Skeletal muscle cell (primary cell): ENCODE measurements at places on chromosomes 12 and 14.

DNA sequence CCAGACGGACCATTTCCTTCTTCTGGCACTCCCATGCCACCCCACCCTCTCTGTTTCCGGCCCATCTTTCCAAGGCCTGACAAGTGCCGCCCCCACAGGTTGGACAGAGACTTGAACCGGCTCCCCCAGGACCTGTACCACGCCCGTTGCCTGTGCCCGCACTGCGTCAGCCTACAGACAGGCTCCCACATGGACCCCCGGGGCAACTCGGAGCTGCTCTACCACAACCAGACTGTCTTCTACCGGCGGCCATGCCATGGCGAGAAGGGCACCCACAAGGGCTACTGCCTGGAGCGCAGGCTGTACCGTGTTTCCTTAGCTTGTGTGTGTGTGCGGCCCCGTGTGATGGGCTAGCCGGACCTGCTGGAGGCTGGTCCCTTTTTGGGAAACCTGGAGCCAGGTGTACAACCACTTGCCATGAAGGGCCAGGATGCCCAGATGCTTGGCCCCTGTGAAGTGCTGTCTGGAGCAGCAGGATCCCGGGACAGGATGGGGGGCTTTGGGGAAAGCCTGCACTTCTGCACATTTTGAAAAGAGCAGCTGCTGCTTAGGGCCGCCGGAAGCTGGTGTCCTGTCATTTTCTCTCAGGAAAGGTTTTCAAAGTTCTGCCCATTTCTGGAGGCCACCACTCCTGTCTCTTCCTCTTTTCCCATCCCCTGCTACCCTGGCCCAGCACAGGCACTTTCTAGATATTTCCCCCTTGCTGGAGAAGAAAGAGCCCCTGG, 1.2 kb upstream of the CMTM5 start:
- DNase-seq, result no peak

GRCh38 chr12:113180333-113180732, 4.9 kb downstream of the DDX54 start:
- no peak for DNase-seq

DNA sequence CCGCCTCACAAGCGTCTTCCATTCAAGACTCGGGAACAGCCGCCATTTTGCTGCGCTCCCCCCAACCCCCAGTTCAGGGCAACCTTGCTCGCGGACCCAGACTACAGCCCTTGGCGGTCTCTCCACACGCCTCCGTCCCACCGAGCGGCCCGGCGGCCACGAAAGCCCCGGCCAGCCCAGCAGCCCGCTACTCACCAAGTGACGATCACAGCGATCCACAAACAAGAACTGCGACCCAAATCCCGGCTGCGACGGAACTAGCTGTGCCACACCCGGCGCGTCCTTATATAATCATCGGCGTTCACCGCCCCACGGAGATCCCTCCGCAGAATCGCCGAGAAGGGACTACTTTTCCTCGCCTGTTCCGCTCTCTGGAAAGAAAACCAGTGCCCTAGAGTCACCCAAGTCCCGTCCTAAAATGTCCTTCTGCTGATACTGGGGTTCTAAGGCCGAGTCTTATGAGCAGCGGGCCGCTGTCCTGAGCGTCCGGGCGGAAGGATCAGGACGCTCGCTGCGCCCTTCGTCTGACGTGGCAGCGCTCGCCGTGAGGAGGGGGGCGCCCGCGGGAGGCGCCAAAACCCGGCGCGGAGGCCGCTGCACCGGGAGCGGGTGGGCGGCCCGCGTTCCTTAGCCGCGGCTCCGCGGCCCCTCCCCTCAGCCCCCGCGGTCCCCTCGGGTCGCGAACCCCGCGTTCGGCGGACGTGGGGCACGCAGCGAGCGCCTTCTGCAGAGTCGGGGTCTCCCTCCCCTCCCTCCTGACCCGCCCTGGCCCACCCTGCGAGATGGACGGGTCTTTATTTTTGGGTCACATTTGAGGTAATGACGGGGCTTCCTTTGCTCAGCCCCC, at the start of gene UBC:
Gene UBC, minus strand, starts transcription at position 259 of the 847 bp plus-strand sequence. CDS start 879 bp downstream, outside the sequence.
- peak; percentile 83 for DNase-seq

DNA sequence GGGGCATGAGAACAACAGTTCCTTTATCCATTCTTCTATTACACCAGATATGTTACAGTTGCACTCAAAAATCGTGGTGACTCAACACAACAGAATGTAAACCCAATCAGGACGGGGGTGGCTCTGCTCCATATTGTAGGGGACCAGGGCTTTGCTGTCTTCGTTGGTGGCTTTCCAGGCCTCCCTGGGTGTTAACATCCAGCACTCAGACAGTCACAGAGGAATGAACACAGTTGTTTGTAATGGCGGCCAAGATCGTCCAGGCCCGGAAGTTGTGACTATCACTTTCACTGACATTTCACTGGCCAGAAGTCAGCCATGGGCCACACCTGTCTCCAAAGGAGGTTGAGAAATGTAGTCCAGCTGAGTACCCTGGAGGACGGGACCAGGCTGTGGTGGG, 204.1 kb downstream of the CACNA1C start:
- no peak for DNase-seq

- peak; percentile 42 for DNase-seq
Measured at GRCh38 chr14:58560208-58560607, 77.6 kb upstream of the DACT1 start.

DNA sequence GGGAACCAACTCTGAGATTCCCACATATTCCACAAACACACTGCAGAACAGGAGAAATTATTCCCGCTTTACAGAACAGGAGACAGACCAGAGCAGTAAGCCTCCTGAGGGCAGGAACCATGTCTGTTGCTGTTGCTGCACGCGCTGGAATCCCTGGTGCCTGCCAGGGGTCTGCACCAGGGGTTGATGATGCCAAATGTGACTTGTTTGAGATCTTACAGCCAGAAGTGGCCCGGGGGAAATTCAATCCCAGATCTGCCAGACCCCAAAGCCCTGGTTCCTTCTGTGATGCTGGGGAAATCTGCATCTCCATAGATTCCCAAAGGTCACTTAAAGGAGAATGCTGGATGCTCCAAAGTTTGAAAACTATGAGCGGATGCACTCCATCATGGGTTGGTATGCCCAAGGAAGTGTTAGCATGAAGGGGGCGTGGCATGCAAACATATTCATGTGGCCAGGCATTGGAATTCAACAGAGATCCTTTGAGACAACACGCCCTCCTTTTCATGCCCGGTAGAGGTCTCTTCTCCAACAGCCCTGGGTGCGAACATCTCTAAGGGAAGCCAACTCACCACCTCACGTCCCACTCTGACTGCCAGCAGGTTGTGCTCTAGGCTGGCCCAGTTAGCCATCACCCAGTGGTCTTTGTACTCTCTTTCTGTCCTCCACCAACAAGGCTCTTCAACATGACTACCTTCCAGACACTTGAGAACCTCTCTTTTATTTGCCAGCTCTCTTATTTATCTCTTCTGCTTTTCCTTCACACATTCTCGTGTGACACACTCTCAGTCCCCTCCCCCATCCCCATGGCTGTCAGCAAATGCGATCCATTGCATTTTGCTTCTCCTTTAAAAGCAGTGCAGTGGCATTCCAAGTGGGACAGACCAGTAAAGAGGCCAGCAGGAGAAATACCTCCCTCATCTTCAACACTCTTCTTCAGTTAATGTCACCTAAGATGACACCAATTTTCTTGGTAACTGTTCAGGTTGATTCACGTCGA, 131.3 kb downstream of the ZFP36L1 start:
- no peak for DNase-seq

DNA sequence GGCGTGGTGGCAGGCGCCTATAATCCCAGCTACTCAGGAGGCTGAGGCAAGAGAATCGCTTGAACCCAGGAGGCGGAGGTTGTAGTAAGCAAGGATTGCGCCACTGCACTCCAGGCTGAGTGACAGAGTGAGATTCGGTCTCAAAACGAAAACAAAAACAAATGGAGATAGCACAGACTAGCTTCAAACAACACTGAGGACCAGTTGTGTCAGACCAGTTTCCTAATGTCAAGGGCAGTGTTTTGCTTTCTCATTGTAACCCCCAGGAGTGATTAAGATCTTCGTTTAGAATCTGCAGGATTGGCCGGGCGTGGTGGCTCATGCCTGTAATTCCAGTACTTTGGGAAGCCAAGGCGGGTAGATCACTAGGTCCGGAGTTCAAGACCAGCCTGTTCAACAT, 18.5 kb downstream of the RPGRIP1 start:
- DNase-seq, result no peak

GRCh38 chr14:74141703-74142102, 56.9 kb downstream of the LIN52 start:
- DNase-seq, result no peak

GRCh38 chr12:85448031-85448430, 168.0 kb downstream of the ALX1 start:
- DNase-seq, result no peak

GRCh38 chr12:121356657-121357056, 4.4 kb upstream of the ANAPC5 start:
- DNase-seq, result no peak

DNA sequence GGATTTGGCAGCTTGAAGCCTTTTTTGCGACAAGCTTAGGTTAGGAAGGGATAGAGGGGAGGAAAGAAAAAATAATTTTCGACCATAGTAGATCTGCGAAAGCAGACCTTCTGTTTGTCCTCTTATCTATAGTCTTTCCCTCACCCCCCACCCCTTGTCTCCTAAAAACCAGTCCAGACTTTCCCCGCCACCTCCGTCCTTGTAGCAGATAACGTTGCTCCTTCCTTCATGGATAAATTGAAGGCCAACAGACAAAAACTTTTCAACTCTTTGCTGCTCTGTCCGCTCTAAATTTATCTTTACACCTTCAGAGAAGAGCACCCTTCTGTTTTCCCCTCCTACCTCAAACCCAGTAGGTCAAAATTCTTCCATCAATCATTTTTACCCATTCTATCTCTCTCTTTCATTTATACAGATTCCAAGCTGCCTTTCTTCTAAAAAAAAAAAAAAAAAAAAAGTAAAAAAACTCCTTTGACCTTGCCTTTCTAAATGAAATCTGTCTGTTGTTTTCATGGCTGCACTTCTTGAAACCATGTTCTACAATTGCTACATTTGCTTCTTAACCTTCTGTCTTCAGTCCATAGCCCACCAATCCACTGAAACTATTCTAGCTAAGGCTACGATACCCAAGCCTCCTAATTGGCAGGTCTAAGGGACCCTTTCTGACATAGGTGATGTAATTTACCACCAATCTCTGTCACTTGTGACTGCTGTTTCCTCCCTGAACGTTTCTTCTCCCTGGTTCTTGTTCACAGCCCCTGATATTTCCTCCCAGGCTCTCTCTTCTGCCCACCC, 11.1 kb upstream of the NEMF start:
- no peak for DNase-seq

DNA sequence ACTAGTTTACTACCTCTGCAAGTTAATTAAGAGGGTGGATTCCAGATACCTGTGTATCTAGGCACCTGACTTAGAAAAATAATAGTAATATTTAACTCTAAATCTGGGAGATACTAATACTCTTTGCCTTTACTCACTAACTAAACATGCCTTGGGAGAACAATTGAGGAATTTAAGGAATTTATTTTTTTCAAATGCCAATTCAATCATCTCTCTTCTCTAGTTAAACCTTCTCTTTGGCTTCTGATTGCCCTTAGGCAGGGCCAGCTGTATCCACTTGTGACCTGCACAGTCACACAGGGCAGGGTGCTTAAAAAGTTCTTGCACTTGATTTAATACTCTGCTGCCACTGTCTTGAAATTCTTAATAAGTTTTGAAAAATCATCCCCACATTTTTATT, 142.4 kb downstream of the PLCZ1 start:
- no peak for DNase-seq

DNA sequence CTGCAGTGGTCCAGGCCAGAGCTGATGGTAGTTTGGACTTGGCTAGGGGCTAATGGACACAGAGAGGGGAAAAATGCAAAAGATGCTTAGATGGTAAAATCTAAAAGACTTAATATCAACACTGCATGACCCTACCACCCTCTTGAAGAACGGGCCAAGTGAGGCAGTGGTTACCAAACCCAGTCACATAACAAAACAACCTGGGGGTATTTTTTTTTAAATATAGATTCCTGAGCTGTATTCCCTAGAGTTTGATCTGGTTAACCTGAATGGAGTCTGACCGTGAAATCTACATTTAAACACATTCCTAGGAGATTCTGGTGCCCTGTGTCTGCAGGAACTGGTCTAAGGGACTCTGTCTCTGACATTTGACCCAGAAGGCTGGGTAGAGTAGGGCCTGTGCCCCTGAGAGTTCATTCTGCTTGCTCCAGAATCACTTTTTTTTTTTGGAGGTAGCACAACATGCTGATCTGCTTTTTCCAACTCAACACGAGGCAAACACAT, 15.7 kb downstream of the ABHD4 start:
- DNase-seq, result no peak

DNA sequence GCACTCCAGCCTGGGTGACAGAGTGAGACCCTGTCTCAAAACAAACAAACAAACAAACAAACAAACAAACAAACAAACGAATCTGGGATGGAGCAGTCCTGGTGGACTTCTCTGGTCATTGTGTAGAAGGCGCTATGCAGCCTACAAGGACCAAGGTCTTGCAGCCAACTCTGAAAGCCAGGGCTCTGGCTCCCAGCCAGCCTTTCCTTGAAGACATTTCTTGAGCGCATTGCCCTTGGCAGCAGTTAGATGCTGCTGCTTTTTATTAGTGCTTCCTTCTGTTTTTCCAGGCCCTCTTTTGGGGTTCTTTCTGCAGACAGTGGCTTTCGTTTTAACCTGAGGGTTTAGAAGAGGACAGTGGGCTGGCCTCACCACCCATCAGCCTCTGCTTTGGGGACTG, 20.2 kb downstream of the CCDC177 start:
- no peak for DNase-seq

DNA sequence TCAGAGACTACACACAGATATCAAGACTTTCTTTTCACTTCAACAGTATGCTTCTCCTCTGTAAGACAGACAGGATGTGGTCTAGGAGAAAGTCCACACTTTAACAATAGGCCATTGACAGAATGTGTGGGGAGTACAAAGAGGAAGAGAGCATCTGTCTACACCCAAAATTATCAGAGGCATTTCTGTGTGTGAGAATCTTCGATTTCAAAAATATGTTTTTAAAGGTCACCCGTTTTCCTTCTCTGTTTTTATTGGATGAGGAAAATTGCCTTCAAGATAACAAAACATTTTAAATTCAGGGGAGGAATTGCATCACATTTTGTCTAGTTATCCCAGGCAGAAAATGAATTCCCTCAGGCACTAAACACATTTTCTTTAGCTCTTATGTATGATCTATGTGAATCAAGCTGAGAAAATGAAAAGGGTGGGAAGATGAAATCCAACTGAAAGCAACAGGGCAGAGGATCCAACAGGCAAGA, 16.4 kb downstream of the NAV3 start:
- DNase-seq, result peak; percentile 48

DNA sequence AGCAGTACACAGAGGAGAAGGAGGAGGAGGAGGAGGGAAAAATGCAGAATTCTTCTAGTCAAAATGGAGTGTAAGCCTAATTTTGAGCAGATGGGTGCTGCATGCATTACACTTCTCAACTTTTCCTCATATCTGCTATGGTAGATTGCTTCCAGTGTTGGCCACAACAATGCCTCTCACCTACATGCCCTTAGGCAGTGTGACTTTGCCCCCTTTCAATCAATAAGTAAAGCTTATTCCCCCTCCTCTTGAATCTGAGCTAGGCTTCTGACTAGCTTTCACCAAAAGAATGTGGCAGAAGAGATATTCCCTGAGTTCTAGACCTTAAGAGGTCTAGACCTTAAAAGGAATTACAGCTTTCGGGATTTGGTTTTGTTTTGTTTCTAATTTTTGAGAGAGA, 3.2 kb upstream of the METTL3 start:
- DNase-seq, result no peak

- no peak for DNase-seq
Measured at GRCh38 chr14:20801726-20802125, 918 bp downstream of the RNASE1 start.
